Ecto neural progenitor cell (in vitro differentiated cells): ENCODE measurements at places on chromosomes 3 and 15.
A peak's percentile ranks its signal among the peaks of the same experiment; 100 is the strongest.

DNA sequence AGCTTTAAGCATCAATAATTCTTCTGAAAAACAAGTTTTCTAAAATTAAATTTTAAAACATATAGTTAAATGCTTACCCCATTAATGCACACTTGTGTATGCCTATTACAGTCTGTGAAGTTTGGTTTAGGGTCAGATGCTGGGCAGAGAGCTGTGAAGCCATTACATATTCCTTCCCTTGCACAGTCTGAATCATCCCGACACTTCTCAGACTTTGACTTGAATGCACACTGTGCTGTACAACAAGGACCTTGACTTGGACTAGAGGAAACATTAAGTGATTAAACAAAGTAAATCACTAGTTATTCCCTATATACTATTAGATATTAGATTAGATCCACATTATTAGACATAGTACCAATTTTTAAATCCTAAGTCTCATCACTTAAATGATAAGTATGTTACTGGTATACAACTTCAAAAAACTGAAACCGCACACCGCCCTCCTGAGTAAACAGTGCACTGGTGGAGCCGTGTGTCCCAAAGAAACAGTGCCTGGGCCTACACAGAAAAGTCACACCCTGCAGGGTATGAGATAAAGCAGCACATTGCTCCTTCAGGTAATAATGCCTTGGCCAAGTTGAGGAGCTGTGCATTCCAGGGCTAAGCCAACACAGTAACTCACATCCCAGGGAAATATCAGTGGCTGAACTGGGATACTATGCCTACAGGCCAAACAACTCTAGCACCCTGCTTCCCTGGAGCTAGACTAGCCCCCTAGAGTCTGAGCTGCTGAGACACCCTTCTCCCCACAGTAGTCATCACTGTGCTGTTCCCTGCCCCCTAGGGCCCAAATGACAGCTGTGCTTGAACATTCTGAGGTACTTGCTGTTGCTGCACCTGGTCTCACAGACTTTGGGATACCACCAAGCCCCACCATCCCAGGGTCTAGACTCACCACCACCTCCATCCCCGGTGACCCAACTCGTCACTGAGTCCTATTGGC is 137.5 kb downstream of the ADAM10 start:
- DNase-seq, result no peak

DNA sequence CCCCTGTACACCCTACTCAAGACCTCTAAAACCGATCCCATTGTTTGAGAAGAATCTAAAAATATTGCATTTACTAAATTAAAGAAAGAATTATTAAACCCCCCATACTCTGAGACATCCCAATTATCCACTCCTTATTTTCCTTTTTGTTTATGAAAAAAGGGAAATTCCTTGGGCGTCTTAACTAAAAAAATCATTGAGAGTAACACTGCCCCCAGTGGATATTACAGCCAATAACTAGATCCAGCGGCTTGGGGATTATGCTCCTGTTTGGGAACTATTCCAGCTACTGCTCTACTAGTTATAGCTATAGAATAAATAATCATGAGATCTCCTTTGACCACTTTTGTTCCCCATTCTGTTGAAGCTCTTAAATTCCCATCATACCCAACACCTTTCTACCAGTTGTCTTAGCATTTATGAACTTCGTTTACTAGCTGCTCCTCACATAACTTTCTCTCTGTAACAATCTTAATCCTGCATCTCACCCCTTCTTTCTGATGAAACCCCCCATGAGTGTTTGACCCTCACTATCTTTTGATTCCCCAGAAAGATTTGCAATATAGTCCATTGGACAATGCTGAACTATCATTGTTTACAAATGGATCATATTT is 12.7 kb upstream of the CFAP91 start:
- DNase-seq, result no peak

DNA sequence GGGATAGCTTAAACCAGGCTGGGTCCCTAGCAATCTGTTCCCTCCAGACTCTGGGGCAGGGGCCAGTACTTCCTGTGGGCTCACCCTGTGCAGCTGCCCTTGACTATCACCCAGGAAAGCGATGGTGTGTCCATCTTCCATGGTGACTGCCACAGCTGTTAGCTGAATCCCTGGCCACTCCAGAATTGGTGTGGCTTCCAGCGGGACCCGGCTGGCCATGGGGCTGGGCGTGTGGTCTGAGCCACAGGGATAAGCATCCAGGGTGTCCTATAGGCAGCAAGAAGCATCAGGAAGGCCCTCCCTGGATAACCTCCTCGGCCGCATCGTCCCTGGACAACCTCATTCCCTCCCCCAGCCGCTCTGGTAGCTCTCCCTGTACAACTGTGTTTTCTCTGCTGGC is 7.2 kb downstream of the PLXNB1 start:
- DNase-seq, result no peak

DNA sequence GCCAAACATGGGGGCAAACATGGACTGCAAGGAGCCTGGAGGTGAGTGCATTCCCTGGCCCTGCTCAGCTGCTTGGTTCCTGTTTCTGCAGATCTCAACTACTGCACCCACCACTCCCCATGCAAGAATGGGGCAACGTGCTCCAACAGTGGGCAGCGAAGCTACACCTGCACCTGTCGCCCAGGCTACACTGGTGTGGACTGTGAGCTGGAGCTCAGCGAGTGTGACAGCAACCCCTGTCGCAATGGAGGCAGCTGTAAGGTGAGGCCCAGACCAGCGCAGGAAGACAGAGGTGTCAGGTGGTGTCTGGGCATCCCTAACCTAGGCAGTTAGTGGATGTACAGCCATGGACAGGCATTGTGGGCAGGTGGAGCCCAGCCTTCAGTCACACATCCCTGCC is 5.3 kb downstream of the DLL4 start:
- no peak for DNase-seq

GRCh38 chr3:66797889-66798560 is 200.1 kb upstream of the KBTBD8 start:
- peak; percentile 58 for DNase-seq

DNA sequence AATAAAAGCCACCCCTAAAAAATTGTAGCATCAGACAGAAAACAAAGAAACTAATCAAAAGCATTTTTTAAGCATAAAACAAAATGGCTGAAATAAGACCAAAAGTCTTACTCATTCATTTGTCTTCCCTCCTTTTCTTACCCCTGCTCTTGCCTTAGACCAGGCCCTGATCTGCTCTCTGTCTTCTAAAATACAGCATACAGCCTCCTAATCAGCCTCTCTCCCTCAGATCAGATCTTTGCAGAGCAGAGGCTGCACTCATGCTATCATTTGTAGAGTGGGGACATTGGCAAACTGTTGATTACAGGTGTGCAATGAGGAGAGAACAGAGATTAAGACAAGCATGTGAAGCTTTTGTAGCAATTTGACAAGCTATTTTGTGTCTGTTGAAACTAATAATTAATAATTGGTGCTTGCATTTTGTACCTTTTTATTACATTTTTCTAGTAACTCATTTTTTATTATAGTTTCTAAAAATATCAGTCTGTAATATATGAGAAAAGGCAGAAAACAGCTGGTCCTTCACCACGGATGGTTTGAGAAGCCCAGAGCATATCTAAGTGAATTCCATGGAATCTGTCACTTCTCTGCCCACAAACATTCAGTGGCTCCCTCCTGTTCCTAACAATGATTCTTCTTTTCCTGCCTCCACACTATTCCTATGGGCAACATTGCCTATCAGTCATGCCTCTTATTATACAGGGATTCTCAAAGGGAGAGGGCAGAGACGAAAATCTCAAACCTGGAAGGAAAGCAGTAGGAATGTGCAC is 286.2 kb upstream of the STT3B start:
- no peak for DNase-seq
